ENCODE measurements at places on chromosomes 1 and 21. TPM values are rescaled to one million over a fixed set of nuclear protein-coding genes. Genes with fewer than 3 reads are reported as not detected.
A peak's percentile ranks its signal among the peaks of the same experiment; 100 is the strongest.

GRCh38 chr21:33036430-33037162 lies 10.9 kb downstream of the OLIG2 start:
- H3K27me3 ChIP-seq = peaks cover 53% of the 10 kb centered on the region
- H3K36me3 ChIP-seq = no peaks in the 10 kb centered on the region
- no peak overlapping the region for H3K4me3 ChIP-seq

GRCh38 chr1:67840449-67840848 lies 7.2 kb upstream of the GNG12 start:
- no peak overlapping the region for H3K4me3 ChIP-seq
- H3K27me3 ChIP-seq = no peaks in the 10 kb centered on the region
- peak; percentile 59 for DNase-seq
- no peaks in the 10 kb centered on the region for H3K4me1 ChIP-seq
- H3K27ac ChIP-seq = no peak overlapping the region
- H3K36me3 ChIP-seq = no peaks in the 10 kb centered on the region

DNA sequence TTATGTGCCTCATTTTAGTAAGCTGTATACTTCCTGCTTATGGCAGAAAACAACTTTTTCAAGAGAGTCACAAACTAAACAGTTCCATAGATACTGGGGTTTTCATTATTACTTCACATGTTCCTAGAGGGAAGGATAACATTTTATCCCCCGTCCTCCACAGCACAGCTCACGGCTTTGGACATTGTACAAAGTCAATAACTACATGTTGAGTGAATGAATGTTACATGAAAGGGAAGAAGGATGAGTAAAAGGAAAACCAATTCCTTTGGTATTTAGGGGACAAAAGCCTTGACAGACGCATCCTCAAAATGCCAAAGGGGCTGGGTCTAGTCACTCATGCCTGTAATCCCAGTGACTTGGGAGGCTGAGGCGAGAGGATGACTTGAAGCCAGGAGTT lies 14.8 kb downstream of the PI4KB start:
- no peaks in the 10 kb centered on the region for H3K27me3 ChIP-seq
- H3K36me3 ChIP-seq = peaks cover 78% of the 10 kb centered on the region
- no peak overlapping the region for H3K4me3 ChIP-seq
- H3K27ac ChIP-seq = no peak overlapping the region

DNA sequence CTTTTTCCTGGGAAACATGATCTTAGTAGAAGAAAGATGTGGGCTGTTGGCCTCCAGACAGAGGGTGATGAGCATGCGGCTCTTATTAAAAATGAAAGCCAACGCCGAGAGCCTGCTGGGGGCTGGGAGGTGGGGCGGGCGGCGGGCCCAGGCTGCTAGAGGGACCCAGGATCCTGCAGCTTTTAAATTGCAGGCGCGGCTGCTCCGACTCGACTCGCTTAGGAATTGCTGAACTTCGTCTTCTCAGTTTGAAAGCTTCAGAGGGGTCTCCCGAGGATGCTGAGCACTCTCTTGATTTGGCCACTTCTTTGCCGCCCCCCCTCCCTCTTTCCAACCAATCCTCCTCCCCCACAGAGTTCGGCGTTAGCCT lies 1.2 kb downstream of the AGPAT3 start:
- H3K27ac ChIP-seq = peak overlapping the region; percentile 88
- peak overlapping the region; percentile 61 for H3K4me3 ChIP-seq
- H3K27me3 ChIP-seq = no peaks in the 10 kb centered on the region
- H3K36me3 ChIP-seq = peaks cover 20% of the 10 kb centered on the region
- peak; percentile 84 for DNase-seq

TEX38 gene
- total RNA-seq = not detected

- peaks cover 20% of the 10 kb centered on the region for H3K27me3 ChIP-seq
- no peak overlapping the region for H3K4me3 ChIP-seq
- no peak overlapping the region for H3K27ac ChIP-seq
- no peaks in the 10 kb centered on the region for H3K36me3 ChIP-seq
- H3K4me1 ChIP-seq = no peaks in the 10 kb centered on the region
- no peak for DNase-seq
These were observed 19.7 kb upstream of the TSPEAR start for GRCh38 chr21:44730951-44731579.

DNA sequence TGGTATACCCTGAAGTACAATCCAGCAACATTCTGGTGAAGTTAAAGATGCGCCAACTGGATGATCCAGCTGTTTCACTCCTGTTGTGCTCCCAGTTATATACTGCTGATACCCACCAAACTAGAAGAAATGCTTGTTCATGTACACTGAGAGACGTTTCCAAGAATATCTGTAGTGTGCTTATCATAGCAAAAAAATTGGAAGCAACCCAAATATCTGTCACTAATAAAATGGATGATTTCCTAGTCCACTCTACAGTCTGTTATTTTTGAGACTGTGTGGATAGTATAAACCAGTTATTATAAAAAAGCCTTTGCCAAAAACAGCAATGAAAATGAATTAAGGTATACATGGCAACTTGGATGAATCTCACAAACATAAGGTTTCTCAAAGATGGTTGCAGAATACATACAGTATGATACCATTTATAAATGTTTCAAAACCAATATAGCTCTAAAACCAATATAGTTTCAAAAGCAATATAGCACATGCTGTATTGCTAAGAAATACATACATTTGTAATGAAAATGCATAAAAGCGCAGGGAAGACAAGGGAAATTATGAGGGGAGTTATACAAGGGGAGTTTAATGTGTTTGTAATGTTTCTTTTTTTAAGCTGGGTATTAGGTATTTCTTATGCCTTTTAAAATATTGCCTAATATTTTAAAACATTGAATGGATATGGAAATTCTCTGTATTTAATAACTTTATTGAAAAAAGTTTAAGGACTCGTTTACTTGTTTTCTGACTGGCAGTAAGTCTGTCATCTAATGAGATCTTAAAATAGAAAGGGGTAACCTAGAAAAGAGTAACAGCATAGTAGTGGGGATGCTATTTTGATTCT lies 36.5 kb downstream of the GPSM2 start:
- no peak overlapping the region for H3K4me3 ChIP-seq
- H3K27me3 ChIP-seq = no peaks in the 10 kb centered on the region
- no peaks in the 10 kb centered on the region for H3K4me1 ChIP-seq
- H3K36me3 ChIP-seq = peaks cover 9% of the 10 kb centered on the region

OR2L3 gene
- not detected for total RNA-seq

DNA sequence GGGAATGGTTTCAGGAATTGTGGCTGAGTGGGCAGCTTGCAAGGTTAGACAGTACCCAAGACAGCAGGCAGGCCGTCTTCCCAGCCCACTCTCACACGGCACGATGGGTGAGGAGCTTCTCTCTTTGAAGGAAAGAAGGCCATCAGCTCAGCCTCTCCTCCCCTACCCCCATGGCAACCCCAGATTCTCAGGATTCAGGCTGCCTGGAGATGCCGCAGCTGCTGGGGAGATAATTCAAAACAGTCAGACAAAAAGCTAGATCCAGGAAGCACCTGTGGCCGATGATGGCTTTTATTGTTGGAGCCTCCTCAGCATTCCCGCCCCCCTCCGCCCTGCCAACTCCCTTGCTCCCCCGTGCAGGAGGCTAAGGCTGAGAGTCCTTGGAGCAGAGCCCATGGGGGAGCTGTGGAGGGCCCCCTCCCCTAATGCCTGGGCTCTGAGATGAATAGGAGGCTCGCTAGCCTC lies 220.5 kb downstream of the TRABD2B start:
- H3K36me3 ChIP-seq = no peaks in the 10 kb centered on the region
- DNase-seq = peak; percentile 81
- H3K4me3 ChIP-seq = no peak overlapping the region
- peaks cover 2% of the 10 kb centered on the region for H3K27me3 ChIP-seq

DNA sequence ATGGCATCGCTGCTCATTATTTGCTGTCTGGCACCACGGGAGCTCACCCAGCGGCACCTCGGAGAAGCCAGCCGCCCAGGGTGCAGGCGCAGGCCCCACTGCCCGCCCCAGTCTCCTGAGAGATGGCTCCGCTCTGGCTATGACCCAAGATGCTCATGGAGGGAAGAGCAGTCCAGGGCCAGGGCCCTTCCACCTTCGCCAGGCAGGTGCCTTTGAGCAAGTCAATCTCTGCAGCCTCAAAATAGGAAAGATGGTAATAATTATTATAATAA lies 437.3 kb downstream of the KIF26B start:
- H3K4me3 ChIP-seq = no peak overlapping the region
- peaks cover 4% of the 10 kb centered on the region for H3K4me1 ChIP-seq
- DNase-seq = no peak
- H3K27me3 ChIP-seq = no peaks in the 10 kb centered on the region
- no peaks in the 10 kb centered on the region for H3K36me3 ChIP-seq

- H3K27ac ChIP-seq = no peak overlapping the region
- H3K27me3 ChIP-seq = no peaks in the 10 kb centered on the region
- DNase-seq = no peak
- no peaks in the 10 kb centered on the region for H3K4me1 ChIP-seq
These were observed 18.6 kb upstream of the PRDM15 start for GRCh38 chr21:41897700-41898099.

All from muscle of leg (tissue), 16 donors.